IPS DF 6.9 (cell line): ENCODE measurements at places on chromosomes 12 and 14.

DNA sequence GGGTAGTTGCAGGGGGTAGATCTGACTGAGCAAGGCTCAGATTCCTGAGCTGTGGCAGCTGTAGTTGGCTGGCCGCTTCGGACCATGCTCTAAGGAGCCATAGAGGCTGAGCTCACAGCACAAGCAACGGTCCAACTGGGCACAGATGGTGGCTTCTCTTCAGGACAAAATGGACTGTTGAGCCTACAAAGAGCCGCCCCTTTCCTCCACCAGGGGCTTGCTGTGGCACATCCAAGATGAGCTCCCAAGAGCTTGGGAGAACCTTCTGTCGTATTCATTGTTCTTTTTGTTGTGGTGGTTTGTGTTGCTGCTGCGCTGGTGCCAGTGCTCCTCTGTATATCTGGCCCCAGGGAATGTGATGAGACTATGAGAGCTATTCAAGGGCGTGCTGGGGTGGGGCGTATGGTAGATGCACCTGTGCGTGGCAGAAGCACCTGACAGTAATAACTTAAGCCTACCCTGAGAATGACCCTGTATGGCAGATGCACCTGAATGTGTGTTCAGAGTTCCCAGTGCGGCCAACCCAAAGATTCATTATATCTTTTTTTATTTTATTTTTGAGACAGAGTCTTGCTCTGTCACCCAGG is 17.8 kb upstream of the LGALS3 start:
- DNase-seq, result no peak

DNA sequence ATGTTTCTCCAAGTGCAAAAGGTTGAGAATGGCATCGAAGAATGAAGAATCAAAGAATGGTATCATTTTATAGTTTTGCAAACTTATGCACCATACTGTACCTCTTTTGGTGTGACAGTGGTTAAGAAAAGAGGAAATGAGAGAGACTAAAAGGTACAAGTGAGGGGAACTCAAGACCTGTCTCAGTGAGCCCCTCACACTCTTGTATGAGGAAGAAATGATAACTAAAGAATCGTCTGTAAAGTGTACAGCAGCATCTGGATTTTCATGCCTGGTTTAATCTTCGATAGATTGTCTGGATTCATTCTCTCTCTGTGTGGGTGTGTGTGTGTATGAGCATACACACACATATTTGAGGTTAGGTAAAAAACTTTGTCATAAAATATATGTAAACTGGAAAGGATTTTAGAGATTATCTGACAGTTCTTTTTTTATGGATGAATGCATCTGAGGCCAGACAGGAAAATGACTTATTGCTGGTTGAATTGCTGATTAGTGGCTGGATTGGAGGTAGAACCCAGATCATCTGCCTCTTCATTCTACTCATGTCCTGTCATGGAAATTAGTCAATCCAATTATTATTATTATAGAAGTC is 16.0 kb upstream of the SLC38A2 start:
- no peak for DNase-seq

DNA sequence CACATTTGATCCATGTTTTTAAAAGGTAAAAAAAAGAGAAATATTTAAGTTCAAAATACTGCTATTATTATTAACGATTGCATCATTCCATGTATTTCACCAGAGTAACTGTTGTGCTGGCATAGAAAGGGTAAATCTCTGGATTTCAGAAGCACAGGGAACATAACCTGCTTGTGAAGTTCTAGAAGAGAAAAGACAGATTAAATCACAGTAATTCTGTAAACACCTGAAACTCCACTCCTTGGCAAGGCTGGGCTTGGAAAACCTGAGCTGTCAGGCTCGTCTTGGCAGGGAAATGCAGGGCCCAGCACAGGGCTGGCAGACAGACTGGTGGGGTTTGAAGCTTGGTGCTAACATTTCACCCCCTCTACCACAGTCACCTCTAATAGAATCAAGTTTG is 35.1 kb downstream of the SVOP start:
- no peak for DNase-seq

GRCh38 chr12:119624966-119625365 is 31.4 kb downstream of the TMEM233 start:
- DNase-seq, result no peak

- no peak for DNase-seq
These were observed 1356.9 kb downstream of the TMEM121 start for GRCh38 chr14:106883218-106883692.

DNA sequence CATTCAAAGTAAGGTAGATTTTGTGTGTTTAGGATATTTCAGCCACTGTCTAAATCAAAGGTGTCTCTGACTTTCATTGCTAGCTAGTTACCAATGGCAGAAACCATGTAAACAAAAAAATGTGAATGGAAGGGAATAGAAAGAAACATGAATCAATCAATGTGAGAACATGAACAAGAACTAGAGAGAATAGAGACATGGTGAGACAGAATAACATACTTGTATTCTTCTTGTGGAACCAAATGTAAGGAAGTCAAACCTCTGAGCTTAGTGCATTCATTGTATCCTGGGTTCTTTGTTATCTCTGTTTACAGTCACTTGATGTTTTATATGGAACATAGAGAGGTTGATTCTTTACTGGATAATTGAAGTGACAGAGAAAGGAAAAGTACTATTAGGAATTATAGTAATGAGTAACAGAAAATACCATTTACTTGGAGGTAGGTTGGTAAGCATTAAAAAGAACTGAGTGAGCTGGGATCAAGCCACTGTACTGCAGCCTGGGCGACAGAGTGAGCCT is 2.6 kb upstream of the WNK1 start:
- DNase-seq, result no peak

GRCh38 chr12:4032924-4033615 is 159.9 kb upstream of the PARP11 start:
- no peak for DNase-seq

DNA sequence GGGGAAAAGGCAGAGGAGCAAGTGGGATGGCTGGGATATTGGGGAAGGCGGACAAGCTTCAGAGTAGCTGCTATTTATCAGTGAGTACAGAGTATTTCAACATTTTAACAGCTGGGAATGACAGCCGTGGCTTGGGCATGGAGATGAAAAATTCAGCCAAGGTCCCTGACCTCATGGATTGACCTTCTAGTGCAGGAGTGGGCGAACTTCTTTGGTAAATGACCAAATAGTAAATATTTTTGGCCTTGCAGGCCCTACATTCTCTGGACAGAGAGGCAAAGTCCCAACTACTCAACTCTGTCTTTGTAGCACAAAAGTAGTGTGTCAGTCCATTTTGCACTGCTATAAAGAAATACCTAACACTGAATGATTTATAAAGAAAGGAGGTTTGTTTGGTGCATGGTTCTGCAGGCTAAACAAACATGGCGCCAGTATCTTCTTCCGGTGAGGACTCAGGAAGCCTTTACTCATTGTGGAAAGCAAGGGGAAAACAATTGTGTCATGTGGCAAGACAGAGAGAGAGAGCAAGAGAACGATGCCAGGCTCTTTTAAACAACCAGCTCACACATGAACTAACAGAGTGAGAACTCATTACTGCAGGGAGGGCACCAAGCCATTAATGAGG is 33.6 kb downstream of the TMEM233 start:
- DNase-seq, result no peak

DNA sequence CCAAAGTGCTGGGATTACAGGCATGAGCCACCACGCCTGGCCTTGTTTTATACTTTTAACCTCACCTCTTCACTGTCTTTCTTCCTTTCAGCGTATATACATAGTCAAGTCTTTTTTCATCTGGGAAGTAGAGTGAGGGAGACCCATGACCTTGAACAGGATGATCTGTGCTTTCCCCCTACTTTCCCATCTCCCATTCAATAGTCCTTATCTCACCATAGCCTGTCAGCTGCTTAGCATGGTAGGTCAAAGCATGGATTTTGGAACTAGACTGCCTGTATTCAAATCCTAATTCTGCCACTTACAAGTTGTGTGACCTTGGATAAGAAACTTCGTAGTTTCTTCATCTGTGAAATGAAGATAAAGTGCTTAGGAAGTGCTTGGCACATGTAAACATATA is 96.4 kb upstream of the MON2 start:
- no peak for DNase-seq

- DNase-seq, result no peak
These were observed 534 bp downstream of the PPP2R3C start for GRCh38 chr14:35121026-35121886.

- no peak for DNase-seq
These were observed 33.4 kb downstream of the CRADD start for GRCh38 chr12:93710574-93710926.

DNA sequence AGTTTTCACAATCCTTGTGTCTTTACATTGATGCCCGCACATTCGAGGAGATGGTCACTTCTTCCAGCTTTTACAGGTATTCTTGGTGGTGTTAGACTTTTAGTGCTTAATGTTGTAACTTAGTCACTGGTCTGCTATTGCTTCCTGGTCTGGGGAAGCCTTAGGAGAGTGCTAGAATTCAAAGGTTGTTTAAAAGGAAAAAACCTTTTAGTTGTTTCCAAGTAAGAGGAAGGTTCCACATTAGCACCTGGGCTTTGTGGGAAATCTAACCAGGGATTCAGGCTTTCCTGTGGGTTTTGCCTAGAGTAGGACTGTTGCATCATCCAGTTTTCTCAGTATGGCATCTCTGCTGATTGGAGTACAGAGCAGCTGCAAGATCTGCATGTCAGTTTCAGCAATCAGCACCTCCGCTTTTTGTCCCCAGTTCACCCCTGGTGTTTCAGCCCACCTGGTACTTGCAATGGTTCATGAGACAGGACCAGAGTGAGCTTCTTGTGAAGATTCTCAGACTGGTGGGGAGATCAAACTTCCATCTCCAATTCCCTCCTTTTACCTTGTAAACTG is 44.0 kb upstream of the PLBD1 start:
- no peak for DNase-seq

DNA sequence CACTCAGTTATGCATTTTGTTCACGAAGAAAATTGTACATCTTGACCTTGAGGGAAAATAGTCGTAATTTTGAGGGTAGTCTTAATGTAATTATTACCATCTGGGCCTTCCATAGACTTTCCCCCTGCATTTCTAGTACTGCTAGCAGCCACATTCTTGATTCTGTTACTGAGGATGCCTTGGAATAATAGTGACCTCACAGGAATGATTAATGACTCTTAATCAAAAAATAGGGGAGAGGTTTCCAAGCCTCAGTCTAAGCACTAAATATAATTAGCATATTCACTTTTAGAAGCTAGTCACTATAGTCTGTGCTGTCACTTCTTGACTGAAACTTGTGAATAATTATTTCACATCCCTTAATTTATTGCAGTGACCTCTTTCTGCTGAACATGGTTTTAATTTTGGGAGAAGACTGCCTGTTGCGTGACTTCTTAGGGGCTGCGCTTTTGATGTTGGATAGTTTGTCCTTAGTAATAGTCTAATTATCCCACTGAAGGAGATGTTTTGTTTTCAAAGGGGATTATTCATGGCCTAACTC is 400.5 kb downstream of the ADAMTS20 start:
- DNase-seq, result no peak

GRCh38 chr14:105087308-105087962 is 22.2 kb upstream of the GPR132 start:
- no peak for DNase-seq

DNA sequence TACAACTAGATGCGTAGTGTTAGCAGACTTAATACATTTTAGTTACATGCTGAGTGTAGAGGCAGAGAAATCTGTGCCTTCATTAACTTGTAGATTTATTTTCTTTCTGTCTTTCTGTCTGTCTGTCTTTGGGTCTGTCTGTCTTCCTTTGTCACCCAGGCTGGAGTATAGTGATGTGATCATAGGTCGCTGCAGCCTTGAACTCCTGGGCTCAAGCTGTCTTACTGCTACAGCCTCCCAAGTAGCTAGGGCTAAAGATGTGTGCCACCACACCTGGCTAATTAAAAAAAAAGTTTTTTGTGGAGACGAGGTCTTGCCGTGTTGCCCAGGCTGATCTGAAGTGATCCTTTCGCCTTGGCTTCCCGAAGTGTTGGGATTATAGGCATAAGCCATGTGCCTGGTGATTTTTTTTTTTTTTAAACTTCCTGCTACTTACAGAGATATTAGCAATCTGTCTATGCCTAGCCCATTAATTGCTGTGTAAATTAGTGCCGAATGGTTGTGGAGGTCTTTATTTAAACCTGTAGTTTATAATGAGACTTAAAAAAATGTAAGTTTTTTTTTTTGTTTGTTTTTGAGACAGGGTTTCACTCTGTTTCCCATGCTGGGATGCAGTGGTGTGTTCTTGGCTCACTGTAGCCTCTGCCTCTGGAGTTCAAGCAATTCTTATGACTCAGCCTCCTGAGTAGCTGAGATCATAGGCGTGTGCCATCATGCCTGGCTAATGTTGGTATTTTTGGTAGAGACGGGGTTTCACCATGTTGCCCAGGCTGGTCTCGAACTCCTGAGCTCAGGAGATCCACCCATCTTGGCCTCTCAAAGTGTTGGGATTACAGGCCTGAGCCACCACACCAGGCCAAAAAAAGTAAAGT is 22.8 kb downstream of the ERC1 start:
- no peak for DNase-seq

DNA sequence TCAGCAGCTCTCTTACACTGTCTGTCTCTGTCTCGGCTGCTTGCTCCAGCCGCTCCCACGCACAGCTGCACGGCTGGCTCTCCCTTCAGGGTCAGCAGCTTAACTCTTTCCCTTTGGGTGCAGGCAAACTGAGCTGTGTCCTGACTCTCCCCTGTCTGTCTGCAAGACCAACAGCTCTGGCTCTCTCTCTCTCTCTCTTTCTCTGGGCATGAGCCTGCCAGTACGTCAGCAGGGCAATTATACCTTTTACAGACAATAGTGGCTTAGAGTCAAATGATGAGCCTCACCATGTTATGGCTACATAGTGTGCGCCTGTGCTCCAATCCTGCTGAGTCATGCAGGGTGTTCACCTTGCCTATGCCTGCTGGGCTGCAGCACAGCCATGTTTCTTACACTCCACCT is 120.5 kb upstream of the DDHD1 start:
- DNase-seq, result no peak

- no peak for DNase-seq
These were observed 118.0 kb upstream of the IFNG-AS1 start for GRCh38 chr12:67871231-67871630.

GRCh38 chr14:93096691-93097322 is 18.9 kb downstream of the ITPK1 start:
- no peak for DNase-seq

- DNase-seq, result no peak
These were observed 62.5 kb downstream of the PAX9 start for GRCh38 chr14:36724162-36724561.

- no peak for DNase-seq
These were observed 61.0 kb upstream of the RERGL start for GRCh38 chr12:18151036-18151435.

DNA sequence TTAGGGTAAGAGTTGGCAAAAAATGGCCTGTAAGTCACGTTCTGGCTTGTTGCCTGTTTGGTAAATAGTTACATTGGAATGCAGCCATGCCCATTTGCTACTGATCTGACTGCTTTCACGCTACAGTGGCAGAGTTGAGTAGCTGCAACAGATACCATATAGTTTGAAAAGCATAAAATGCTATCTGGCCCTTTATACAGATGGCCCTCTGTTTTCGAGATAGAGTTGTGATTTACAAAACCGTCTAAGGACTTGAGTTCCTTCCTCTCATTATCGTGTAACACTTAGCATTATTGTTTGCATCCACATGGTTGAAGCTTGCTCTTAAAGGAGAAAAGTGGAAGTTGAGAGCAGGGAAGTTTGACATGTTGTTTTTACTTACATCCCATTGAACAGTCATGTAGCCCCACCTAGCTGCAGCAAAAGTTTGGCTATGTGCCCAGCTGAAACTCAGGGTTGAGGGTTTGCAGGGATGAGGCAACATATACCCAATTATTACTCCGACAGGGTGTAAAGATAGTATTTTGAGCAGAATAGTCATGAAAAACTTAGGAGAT is 11.3 kb upstream of the SCFD1 start:
- DNase-seq, result no peak

GRCh38 chr12:110107369-110108281 is 16.5 kb upstream of the IFT81 start:
- DNase-seq, result no peak

- DNase-seq, result no peak
These were observed 31.5 kb downstream of the RASSF9 start for GRCh38 chr12:85804663-85805062.
